KG1 (cell line): ENCODE measurements at places on chromosomes 11 and 22.

GRCh38 chr11:10294290-10294953 is 403 bp upstream of the SBF2 start:
- no peak for DNase-seq

- DNase-seq = no peak
Measured at GRCh38 chr22:37146051-37146385, 3.7 kb downstream of the IL2RB start.

DNA sequence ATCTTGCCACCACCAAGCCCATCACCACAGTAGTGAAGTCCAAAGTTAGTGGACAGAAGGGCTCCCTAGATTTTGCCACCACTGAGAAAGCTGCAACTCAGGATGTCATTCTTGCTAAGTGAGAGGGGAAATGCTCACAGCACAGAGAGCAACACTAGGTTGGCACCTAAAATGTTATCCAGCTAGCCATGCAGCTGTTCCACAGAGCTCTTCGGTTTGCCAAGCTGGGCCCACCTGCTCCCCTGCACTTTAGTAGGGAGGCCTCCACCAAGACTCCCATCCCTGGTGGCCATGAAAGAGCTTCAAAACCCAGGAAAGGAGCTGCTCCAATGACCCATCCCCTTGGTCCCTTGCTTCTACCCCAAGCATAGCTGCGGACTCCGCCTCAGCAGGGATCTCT is 63.8 kb downstream of the TRIM29 start:
- no peak for DNase-seq

GRCh38 chr11:17684550-17684949 is 34.8 kb upstream of the MYOD1 start:
- no peak for DNase-seq

DNA sequence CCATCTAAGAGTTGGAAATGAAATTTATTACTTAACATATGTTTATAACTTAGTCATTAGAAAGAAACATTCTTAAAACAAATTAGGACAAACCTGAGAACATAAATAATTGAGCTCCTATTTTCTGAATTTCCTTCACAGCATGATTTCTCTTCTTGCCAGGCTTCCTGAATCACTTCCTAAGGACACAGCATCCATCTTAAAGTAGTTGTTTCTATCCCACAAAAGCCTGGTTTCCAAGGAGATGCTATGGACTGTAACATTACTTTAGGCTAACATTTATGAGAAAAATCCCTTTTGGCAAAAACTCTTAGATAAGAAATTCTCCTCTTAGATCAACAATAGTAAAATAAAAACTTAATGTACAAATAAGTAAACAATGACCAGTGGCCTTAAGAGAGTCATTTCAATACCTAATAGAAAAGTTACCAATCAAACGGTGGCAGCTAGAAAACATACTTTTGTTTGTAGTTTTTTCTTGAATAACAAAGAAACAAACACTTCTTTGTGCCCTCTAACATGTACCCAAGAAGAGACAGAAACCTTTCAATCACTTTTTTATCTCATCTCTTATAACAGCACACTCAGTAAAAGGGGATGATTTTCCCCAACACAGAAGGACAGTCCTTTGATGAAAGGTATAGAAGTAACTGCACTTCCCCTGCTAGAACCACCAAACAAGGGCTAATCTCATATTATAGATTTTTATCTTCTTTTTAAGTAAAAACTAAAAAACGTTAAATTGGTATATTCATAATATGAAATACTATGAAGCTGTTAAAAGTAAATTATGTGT is 74.5 kb downstream of the TTC28 start:
- no peak for DNase-seq

DNA sequence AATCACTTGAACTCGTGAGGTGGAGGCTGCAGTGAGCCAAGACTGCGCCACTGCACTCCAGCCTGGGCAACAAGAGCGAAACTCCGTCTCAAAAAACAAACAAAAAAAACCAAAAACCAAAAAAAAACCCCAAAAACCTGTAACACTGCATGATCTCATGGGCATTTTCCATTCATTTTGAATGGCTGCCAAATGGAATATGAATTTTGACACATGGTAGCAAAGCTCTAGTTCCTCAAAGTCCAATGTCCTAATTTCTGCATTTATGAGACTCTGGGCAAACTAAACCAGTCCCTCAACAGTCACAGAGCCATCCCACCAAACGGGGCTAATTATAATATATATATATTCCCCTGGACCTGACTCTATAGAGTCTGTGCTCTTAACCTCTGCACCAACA is 61.8 kb downstream of the SGSM3 start:
- DNase-seq = no peak

- DNase-seq = no peak
Measured at GRCh38 chr11:108818971-108819370, 154.1 kb downstream of the DDX10 start.

GRCh38 chr11:14643697-14644225 is at the start of gene PDE3B:
PDE3B (plus strand) TSS chr11:14643804; CDS start chr11:14644076, 272 bp downstream.
- DNase-seq = no peak

GRCh38 chr11:134764966-134765365 is 352.9 kb upstream of the B3GAT1 start:
- no peak for DNase-seq

GRCh38 chr11:126190792-126191191 is 20.7 kb downstream of the RPUSD4 start:
- no peak for DNase-seq

- DNase-seq = no peak
Measured at GRCh38 chr22:29580200-29580810, 608 bp downstream of the NIPSNAP1 start.

- DNase-seq = peak; percentile 17
Measured at GRCh38 chr11:114738954-114739353, 60.6 kb downstream of the NXPE2 start.

- no peak for DNase-seq
Measured at GRCh38 chr11:47387944-47388696, 9.8 kb upstream of the SPI1 start.

DNA sequence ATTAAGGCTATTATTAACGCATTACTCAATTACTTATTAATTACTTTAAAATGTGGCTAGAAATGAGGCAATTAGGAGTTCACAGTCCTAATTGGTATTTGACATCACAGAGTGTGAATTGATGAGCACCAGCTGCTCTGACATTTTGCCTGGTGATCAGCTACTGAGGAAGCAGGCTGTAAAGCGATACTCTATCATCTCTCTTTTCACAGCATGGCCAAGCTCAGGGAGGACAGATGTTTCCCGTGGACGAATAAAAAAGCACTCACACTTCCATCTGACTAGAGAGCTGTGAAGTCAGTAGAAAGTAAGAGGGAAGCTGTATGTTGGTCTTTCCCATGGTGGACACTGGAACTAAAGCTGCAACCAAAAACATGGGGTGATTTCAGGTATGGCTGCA is 29.1 kb upstream of the SYT9 start:
- DNase-seq = no peak

GRCh38 chr11:126310992-126311310 is 7.1 kb downstream of the DCPS start:
- DNase-seq = no peak

- DNase-seq = no peak
Measured at GRCh38 chr11:36431429-36432092, 78.5 kb downstream of the TRAF6 start.

GRCh38 chr11:66248903-66249302 is 19.5 kb upstream of the RAB1B start:
- DNase-seq = no peak

DNA sequence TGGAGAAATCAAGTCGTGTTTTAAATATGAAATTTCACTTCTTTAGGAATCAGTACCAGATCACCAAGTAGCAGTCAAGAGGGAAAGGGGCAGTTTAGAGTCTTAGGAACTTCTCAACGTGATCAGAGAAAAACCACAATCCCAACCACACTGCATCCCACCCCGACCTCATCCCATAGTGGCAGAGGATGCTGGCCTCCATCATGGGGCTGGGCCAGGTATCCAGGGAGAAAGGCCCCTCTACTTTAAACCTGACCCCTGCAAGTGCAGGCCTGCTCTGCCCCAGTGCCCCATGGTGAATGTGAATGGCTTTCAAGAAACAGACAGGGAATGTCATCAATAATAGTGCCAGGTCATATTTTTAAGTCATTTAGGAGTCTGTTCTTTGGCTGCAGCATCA is 12.1 kb downstream of the CHST1 start:
- no peak for DNase-seq

DNA sequence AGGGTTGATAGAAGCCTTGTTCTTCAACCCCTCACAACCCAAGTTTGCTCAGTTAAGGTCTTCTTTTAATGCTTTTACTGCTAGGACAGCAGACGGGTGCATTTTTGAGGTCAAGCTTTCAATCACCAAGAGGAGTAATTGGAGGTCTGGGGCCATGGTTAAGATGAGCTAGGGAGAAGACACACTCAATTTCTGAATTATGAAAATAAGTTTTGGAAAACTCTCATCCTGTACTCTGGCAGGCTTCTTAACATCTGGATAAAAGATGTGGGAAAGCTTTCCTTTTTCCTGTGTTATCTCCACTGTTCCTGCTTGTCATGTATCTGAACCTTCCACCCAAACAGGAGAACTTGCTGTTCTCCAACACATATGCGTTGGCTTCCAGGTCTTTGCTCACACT is 9.7 kb downstream of the ABTB2 start:
- no peak for DNase-seq

DNA sequence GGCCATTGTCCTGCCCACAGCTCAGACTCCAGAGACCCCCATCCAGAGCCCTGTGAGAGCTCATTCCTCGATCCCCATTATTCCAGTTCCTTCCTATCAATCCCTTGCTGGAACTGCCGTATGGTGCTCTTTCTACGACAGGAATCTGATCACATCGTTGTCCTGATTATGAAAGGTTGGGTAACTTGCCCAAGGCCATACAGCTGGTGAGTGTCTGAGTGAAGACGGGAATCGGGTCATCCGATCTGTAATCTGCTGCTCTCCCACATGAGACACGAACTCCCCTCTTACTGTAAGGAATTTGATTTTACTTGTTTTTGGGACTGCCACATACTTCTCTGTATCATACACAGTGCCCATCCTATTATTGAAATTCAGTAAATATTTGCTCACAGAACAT is 149.1 kb downstream of the OPCML start:
- DNase-seq = no peak

- DNase-seq = no peak
Measured at GRCh38 chr22:43197271-43197941, 10.5 kb upstream of the TTLL12 start.

DNA sequence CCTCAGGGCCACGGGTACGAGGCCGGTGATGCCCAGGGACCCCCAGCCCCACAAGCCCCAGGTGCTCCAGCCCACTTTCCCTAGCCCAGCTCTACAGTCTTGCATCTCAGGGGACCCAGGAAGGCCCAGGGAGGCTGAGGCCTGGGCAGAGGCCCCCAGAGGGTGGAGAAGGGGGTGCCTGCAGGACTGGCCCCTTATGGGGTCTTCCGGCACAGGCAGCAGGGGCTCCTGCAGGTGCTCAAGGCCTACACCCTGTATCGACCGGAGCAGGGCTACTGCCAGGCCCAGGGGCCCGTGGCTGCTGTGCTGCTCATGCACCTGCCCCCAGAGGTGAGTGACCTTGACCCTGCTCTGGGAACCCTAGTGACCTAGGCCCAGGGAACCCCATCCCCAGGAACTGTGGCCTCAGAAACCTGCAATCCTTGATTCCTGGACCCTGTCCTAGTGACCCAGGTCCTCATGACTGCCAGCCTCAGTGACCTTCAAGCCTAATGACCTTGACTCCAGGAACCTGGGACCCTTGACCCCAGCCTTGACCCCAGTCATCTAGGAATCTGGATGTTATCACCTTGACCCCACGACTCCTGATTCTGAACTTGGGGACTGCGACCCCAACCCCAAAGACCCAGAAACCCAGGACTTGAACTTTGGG is 1.9 kb downstream of the TBC1D10C start:
- DNase-seq = no peak

DNA sequence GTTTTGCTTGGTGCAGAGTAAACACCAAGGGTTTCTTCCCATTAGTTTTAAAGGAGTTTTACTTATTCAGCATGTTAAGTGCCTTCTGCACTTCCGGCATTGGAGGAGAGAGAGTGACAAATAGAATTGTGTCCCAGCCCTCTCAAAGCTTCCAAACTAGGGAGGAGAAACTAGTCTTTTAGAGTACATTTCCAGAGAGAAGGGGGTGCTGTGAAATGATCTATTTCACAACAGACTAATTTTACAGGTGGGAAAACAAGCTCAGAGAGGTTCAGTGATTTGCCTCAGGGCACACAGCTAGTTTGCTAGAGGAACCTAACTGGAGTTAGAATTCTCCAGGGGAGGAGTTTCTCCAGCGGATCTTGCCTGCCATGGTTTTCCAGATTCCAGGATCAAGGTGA is 12.6 kb downstream of the MPST start:
- DNase-seq = no peak

DNA sequence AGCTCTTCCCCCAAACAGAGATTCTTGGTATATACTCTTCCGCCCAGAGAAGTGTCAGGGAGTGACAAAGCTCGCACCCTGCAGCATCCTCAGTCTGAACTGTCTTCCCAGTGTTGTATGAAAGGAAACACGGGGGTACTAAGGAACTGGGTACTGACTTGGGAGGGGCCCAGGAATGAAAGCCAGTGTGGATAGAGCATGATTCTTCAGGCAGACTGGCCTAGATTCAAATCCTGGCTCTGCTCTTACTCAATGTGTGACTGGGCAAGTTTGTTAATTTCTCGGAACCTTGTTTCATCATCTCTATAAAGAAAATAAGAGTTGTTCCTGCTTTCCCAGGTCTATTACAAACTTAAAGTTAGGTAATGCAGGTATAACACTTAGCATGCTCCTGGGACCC is 266.0 kb upstream of the NARS2 start:
- DNase-seq = no peak

DNA sequence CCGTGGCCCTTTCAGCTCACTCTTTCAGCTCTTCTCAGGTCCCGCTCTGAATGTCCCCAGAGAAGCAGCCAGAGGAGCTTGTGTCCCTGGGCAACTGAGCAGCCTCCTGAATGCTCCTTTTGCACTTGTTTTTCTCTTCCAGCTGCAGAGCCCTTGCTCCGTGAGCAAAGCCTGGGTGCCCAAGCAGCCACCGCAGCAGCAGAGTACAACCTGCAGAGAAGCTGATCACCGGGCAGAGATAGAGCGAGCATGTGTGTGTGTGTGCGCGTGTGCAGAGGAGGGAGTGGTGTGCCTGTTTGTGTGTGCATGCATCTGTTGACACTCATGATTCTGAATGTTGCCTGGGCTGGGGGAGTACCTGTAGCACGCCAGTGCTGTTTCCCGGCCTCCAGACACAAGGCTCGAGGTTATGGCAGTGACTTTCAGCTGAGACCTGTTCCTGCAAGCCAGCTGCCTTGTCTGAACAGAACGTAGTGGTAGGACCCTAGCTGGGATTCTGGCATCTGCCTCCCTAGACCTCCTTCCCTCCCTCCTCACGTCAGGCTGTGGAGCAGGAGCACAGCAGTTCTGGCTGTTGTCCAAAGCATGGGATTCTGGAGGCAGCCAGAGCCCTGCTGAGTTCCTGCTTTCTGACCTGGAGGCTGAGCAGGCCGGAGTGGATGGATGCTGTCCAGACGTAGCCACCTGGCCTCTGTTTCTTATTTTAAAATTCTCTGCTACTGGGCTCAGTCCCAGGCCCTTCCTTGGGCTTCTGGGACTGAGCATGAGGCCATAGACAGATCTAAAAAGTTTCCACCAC is 4.5 kb upstream of the MAPK8IP1 start:
- no peak for DNase-seq

GRCh38 chr11:87722756-87723565 is 452.3 kb downstream of the RAB38 start:
- no peak for DNase-seq
